ENCODE measurements at places on chromosomes 4 and X.

GRCh38 chrX:19893727-19894126 is 6.3 kb upstream of the SH3KBP1 start:
- DNase-seq: no peak

- DNase-seq: peak; percentile 12
These were observed at the start of gene PRDM5 for GRCh38 chr4:120922381-120923206. Gene PRDM5, minus strand, starts transcription at chr4:120922726. Its CDS starts 118 bp downstream, at chr4:120922608.

GRCh38 chrX:21176921-21177571 is 197.2 kb upstream of the CNKSR2 start:
- no peak for DNase-seq

DNA sequence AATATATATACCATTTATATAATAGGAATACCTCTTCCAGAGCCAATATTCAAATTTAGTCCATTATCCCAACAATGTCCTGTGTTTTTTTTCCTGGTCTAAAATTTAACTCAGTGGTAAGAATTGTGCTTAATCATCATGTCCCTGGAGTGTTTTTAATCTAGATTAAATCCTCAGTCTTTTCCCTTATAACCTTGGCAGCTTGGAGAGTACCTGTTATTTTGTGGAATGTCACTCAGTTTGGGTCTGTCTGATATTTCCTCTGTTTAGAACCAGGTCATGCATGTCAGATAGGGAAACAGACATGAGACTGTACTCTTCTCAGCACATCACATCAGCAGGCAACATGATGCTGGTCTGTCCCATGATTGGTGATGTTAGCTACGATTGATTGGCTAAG is 96.6 kb downstream of the HPGD start:
- DNase-seq: no peak

DNA sequence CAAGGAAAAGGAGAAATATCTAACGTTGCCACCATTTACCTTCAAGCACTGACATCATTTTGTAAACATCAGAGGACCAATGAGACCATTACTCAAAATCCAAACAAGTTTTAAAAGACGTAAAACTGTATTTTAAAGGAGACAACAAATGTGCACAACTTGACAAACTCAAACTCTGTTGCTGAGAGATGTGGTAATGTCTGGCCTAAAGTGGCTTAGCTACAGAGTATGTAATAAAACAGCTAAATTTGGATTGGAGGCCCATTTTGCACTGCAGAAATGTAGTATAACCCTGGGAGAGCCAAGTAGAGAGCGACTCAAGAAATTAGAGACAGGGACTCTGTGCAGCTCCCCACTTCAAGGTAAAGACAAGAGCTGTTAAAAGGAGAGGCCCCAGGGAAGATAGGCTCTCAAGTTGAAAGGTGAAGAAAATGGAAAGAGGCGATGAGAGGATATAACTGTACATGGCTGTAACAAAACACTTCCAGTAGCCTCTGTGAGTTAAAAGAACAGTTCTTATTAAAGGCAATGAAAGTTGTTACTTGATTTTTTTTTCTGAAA is 20.3 kb downstream of the UNC5C start:
- DNase-seq: no peak

DNA sequence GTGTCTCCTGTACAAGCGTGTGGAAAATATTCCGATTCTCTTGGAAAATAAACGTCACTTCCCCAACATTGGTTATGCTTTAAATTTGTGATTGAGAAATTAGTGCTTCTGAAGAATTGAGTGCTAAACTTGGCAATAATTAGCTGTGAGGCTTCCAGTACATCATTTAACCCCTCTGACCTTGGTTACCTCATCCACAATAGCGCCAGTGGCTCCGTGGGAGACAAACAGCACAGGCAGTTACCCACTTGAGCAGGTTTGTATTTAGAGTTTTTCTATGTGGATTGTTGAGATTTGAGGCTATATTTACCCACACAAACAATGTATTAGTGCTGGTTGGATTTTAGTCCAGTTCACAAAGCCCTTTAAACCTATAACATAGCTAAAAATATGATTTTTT is 476.5 kb downstream of the NKX6-1 start:
- no peak for DNase-seq

DNA sequence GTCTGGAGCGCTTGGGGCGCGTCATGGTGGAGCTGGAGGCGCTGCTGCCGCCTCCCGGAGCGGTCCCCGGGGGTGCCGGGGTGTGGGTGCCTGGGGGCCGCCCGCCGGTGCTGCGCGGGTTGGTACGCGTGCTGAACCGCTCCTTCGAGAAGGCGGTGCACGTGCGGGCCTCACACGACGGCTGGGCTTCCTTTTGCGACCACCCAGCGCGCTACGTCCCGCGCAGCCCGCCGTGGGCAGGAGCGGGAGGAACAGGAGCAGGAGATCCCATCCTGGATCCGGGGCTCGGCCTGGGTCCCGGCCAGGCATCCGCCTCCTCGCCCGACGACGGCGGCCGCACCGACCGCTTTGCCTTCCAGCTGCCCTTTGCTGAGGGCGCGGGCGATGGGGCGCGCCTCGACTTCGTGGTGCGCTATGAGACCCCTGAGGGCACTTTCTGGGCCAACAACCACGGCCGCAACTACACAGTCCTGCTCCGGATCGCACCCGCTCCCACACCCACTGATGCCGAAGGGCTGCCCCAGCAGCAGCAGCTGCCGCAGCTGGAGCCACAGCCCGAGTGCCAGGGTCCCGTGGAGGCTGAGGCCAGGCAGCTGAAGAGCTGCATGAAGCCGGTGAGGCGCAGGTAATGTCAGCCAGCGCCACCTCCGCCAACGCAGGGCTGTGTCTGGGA is 792 bp downstream of the PPP1R3F start:
- no peak for DNase-seq

DNA sequence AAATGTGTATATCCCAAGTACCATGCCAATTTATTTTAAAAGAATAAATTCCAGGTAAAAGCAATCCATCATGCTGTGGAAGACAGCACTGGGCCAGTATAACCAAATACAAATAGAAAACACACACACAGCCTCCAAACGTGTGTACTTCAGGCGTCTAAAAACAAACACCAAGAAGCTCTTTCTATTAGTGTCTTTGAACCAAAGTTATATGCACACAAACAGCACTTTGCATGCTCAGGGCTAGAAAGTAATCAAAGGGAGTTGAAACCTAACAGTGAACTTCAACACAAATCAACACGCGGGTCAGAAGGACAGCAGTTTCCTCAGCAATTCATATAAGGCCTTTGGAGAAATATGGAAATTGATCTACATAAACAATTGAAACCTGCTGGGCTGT is 15.4 kb downstream of the GASK1B start:
- DNase-seq: no peak

DNA sequence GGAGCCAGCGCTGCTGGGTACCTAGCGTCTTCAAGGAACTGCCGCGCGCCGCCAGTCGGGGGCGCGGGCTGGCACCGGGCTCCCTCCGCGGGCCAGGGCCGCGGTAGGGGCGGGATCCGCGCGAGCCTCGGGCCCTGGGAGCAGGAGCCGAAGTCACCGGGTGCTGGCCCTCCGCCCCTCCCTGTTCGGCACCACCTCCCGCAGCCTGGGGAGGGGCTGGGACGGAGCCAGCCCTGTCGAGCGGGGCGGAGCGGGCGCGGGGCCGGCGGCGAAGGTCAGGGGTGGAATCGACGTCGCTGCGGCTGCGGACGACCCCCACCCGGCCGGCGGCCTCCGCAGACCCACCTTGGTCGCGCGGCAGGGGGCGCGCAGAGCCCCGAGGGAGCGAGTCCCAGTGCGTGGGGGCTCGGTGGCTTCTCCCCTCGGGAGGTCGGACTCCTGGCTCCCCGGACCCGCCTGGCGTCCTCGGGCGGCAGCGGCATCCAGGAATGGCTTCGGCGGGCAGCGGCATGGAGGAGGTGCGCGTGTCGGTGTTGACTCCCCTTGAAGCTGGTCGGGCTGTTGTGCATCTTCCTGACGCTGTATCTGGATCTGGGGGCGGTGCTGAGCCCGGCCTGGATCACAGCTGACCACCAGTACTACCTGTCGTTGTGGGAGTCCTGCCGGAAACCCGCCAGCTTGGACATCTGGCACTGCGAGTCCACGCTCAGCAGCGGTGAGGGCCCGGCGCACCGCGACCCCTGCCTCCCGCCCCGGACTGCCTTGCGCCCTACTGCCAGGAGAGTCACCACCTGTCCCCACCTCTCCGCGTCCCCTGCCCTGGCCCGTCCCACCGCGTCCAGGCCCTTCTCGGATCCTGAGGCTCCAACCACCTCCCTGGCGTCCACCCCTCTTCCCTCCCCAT is 50.5 kb upstream of the FAM47C start:
- no peak for DNase-seq

DNA sequence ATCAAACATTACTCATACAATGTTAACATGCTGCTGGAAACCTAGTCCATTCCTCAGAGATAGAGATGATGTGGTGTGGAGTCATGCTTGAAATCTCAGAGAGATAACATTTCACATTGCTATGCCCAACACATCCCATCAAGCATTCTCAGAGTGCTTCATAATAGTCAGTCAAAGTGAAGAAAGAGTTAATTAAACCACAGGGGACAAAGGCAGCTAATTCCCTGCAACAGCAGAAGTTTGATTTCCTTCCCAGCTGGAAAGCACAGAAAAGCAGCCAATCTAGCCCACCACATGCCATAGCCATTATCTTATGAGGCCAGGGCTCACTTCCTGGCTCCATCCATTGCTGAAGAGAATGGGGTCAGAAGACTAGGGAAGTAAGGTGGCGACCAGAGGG is 8.9 kb downstream of the KDR start:
- DNase-seq: no peak

GRCh38 chr4:174528226-174528625 is 5.9 kb upstream of the HPGD start:
- DNase-seq: no peak

DNA sequence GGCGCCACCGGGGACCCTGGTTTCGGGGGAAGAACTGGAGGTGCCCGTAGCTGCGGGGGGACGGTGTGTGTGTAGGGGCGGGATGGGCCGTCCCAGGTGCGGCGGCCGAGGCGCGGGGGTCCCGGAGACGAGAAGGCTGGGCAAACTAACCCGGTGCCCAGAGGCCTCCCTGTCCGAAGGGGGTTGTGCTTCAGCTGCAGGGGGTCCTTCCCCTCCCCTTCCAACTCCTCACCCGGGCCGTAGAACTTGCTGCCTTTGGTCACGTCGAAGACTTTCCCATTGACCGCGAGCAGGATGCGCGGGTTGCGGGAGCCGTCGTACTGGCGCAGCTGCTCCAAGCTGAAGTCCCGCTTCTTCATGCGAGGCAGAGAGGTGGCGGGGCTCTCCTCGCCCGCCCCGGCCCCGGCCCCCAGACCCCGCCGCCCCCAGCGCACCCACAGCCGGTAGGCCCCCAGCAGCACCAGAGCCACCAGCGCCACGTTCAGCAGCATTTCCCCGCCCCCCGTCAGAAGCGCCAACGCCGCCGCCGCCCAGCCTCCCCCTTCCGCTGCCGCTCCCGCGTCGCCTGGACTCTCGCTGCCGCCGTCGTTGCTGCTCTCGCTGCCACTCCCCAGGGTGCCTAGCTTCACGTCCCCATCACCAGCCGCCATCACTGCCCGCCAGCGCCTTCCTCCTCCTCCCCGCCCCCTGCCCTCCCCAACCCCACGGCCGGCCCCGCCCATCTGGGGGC is at the start of gene PGRMC2:
PGRMC2 (minus strand) TSS at position 673 of the 730 bp plus-strand sequence; CDS start at position 650, 23 bp downstream.
- peak; percentile 1 for DNase-seq

DNA sequence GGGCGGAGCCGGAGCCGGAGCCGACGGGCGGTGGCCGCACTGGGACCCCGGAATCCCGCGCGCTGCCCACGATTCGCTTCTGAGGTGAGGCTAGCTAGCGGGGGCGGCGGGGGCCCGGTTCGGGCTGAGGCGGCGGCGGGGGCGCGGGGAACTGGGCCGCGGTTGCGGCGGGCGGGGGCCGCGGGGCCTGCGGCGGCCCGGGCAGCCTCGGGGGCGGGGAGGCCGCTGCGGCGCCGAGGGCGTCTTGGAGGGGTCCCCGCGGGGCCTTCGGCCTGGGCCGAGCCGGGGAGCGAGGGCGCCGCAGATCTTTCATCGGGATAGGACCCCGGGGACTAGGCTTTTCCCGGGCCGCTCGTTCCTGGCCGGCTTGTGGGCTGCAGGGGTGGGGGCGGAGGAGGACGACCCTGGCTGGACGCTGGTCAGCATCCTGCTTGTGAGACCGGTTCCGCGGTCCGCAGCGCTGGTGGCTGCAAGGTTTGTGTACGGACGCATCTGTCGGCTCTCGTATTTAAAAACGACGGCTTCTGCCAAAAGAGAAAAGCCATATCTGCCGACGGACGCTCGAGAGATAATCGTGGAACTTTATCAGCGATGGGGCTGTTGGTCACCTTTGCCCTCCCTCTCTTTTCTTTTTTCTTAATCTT is 419 bp downstream of the ADD1 start:
- DNase-seq: no peak

GRCh38 chr4:120009731-120010130 is 56.9 kb downstream of the MAD2L1 start:
- no peak for DNase-seq

DNA sequence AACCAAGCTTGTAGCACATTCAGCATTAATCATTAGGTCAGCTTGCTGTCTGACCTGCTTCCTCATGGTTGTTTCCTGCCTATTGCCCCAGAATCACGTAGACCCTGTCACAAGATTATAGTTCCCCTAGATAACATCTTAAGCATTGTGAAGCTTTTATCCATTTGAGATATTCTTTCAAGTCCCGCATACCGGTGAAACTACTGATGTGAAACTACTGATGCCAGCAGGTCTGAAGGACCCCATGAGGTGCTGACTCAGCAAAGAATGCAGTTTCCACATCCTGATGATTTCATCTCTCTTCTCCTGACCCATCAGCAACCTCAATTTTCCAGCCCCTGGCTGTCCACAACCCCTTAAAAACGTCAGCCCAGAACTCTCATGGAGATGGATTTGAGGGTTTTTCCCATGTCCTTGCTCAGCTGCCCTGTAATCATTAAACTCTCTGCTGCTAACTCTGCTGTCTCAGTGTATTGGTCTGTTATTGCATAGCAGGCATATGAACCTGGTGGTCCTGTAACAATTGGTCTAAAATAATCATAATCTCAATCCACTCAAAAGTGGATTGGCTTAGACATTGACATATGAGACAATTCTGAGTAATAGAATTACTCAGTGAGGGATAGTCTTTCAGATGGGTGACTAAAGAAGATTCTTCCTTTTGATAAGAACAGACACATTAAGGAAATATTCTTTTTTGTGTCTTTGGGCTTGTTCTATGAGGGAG is 26.3 kb upstream of the UBA6 start:
- no peak for DNase-seq

GRCh38 chr4:24002330-24002966 is 112.6 kb upstream of the PPARGC1A start:
- no peak for DNase-seq

- no peak for DNase-seq
These were observed 13.2 kb upstream of the CTSO start for GRCh38 chr4:155966731-155967395.

GRCh38 chrX:119419146-119419545 is 20.0 kb downstream of the SLC25A43 start:
- DNase-seq: no peak

GRCh38 chr4:4869731-4870571 is 10.5 kb downstream of the MSX1 start:
- DNase-seq: no peak

DNA sequence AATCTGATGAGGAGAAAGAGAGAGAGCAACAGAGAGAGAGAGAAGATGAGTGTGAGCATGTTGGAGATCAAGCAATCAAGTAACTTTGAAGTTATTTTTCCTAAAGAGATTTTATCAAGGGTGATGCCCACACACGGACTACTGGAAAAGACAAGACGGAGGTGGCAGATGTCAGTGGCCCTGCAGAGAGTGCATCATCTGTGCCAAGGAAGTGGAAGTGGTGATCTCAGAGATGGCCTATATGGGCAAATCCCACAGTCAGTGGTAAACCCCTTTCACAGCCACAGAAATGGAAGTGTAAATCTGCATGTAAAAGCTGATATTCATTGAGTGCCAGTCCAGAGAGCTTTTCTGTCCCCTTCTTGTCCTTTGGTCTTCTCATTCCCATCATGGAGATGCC is 577.2 kb upstream of the AADAT start:
- DNase-seq: no peak

- no peak for DNase-seq
These were observed 15.1 kb downstream of the RAPGEF2 start for GRCh38 chr4:159117968-159118367.

All from stimulated activated CD4-positive, alpha-beta T cell treated with anti-CD3 and anti-CD28 coated beads, Interleukin-1b, Interleukin-23, amount 100 ng/mL, for 24 hours (primary cell).